Endodermal cell (in vitro differentiated cells): ENCODE measurements at places on chromosomes 1 and 21.

DNA sequence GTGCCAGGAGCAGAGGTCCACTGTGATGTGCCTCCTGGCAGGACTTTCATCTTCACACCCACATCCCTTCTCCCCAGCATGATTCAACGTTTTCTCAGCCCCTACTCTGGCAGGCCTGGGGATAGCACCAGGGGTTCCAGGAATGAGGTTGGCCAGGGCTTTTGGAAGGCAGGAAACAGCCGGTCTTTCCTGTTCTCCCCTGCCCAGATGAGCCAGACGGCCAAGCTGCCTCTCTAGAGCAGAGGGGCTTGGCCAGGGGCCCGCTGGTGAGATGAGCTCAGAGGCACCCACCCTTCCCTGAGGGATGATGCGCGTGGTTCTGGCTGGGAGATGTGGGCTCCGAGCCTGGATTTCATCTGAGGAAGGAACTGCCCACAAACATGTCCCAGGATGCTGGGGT, 4.3 kb upstream of the MFAP2 start:
- no peak for DNase-seq

GRCh38 chr1:10522322-10522860, 47.6 kb downstream of the PEX14 start:
- no peak for DNase-seq

DNA sequence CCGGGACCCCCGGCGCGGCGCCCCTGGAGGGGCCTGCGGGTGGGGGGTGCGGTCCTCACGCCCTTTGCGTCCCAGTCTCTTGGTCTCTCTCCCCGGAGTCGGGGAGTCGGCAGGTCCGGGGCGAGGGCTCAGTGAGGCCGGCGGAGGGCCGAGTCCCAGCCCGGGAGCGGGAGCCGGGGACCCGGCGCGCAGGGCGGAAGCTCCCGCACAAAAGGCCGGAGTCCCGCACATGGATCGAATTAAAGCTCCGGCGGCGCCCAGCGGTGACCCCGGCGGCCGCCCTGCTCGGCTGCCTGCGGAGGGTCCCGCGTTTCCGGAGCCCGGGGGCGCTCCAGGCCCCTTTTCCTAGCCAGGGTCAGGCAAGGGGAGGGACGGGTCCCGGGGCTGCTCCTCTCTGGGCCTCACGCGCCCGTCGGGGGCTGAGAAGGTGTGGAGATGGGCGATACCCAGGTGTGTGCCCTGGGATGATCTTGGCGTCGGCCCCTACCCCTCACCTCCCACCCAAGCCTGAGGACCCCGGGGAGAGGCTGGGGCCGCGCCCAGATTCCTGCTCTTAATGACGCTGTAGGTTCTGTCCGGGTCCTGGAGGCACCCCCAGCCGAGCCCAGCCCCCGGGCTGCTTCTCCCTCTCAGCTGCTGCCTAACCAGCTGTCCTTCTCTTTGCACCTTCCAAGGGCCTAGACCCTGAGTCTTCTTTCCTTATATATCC, 512 bp downstream of the FBLIM1 start:
- no peak for DNase-seq

GRCh38 chr1:207890136-207890738, 20.7 kb downstream of the CD34 start:
- DNase-seq = no peak

DNA sequence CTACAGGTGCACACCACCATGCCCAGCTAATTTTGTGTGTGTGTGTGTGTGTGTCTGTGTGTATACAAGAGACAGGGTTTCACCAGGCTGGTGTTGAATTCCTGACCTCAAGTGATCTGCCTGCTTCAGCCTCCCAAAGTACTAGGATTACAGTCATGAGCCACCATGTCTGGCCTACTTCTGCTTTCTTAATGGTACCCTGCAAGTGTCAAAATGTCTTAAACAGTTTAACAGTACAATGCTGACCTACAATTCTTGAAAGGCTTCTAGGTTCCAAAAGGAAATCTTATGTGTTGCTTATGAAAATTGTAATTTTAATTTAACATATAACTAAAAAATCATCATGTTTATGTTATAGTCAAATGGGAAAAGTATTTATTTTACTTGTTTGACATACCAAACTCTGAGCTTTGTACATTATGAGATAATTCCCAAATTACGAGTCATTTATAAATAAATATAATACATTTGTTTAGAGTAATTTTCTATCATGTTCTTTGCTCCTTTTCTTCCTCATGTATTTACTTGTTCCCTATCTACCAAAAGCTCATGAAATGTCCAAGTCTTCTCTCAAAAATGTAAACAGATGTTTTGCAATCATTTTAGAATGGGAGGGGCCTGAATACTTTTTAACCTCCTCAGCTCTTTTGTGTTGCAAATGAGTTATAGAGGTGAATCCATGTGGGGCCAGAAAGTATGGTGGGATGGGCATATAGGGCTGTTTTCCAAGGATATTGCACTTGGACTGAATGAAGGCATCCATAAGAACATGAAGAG, 8.4 kb upstream of the VCAM1 start:
- DNase-seq = no peak

DNA sequence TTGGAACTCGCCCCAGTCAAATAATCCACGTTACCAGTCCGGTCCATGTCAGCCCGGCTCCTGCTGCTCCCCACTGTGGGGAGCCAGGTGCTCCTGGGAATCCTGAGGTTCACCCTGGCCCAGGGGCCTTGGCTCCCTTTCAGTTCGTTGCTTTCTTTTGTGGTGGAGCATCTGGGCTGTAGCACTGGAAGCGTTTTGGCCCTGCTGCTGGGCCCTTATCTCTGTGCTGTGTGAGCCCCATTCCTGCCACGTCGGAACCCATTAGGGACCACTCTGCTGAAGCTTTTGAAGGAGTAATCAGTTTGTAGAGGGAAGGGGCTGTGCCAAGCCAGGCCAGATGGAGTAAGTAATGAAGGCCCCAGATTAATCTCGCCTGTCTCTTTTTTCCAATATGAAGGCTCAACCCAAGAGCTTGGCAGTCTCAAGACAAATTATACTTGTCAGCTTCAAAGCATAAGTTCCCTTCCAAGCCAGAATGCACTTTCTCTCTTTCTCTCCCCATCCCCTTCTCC, 82.3 kb downstream of the PGM1 start:
- DNase-seq = no peak

DNA sequence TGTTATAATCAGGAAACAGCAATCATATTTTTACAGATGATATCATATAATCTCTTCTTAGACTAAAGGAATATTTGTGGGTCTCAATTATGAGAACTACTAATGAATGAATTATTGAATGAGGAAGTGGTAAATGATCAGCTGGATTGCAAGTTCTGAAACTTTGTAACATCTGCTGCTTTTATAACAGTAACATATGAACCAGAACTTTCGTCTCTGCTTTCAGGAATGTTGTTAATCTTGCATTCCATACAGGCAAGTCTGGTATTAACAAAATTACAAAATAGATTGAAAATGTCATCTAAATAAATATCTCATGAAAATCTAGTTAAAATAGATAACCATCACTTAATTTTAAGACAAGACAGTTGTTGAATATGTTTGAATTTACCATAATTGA, 110.5 kb upstream of the COL11A1 start:
- no peak for DNase-seq

GRCh38 chr1:98854137-98854536, 150.5 kb downstream of the PLPPR5 start:
- DNase-seq = peak; percentile 46

GRCh38 chr1:240652549-240652948, 40.6 kb upstream of the GREM2 start:
- DNase-seq = no peak

GRCh38 chr1:107963601-107964335, 1.2 kb downstream of the VAV3 start:
- peak; percentile 79 for DNase-seq

- DNase-seq = no peak
Measured at GRCh38 chr1:221414772-221415539, 326.9 kb downstream of the DUSP10 start.
